ENCODE measurements at places on chromosomes 16 and 17. TPM values are rescaled to one million over a fixed set of nuclear protein-coding genes. Genes with fewer than 3 reads are reported as not detected.

ZG16B gene
- total RNA-seq = 3.8 TPM

GRCh38 chr16:83051451-83051850 is 424.7 kb downstream of the CDH13 start:
- DNase-seq = no peak

DNA sequence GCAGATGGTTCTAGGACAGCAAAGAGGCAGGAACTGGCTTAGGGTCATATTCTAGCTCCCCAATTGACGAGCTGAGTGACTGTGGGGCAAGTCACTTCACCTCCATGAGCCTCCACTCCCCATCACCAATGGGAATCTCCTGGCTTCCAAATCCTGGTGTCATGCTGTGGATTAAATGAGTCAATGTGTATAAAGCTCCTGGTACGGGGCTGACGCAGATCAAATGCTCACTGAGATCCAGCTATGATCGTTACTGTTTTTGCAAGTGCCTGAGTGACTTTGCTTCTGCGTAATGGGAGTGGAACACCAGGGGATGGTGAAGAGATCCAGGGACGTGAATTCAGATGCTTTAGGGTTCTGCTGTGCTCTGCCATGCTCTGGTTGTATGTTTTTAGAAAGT is 2.4 kb downstream of the SEC14L5 start:
- no peak for DNase-seq

ATP2A3 gene
- 234 TPM for total RNA-seq

RAPGEFL1 gene
- total RNA-seq = 17.2 TPM

CCDC144A gene
- total RNA-seq = 6.1 TPM

- DNase-seq = no peak
Measured at GRCh38 chr16:35194681-35195080, 1735.3 kb downstream of the TP53TG3F start.

DNA sequence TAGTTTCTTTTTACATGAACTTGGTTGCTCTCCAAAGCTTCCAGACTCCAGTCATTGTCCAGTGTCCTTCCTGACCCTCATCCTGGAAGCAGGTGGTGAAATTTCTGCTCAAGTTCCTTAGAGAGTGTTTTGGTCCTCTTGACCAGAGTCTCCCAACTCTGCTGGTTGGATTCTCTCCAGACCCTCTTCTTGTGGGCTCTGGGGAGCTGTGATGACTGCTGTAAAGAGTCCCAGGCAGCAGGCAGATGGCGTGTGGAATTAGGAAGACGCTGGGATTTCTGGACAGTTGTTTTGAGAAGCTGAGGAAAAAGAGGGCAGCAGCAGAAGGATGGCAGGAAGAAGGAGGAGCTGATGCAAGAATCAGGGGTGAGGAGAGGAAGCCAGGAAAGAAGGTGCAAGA is 1.6 kb upstream of the SEZ6 start:
- DNase-seq = no peak

DNA sequence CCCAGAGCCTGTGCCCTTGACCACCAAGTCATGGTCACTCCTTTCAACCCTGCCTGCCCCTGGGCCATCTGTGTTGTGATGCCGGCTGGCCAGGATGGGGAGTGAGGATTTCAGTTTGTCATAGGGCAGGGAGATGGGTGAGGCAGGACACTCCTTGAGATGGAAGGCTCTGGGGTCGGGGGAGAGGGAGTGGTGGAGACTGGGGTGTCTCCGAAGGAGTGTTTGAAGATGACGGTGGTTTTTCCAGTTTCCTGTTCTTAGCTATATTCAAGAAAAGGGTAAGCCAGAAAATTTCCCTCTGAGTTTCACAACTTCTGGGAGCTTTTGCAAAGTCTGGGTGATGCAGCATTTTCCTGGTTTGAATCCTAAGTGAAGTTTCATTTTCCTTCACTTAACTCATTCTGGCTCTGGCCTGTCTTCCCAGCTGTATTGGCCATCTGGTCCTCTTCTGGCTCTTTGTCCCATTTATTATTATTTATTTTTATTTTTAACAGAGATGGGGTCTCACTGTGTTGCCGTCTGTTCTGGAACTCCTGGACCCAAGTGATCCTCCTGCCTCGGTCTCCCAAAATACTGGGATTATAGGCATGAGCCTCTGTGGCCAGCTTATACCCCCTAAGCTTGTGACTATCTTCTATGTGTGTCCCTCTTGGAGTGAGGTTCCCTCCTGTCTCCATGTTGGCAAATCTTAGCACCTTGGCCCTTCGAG is 27.7 kb downstream of the ABCC1 start:
- no peak for DNase-seq

- no peak for DNase-seq
Measured at GRCh38 chr16:78869492-78869891, 731.0 kb downstream of the MAF start.

GRCh38 chr17:11551442-11551841 is 46.8 kb upstream of the DNAH9 start:
- DNase-seq = no peak

KRT9 gene
- not detected for total RNA-seq

DNA sequence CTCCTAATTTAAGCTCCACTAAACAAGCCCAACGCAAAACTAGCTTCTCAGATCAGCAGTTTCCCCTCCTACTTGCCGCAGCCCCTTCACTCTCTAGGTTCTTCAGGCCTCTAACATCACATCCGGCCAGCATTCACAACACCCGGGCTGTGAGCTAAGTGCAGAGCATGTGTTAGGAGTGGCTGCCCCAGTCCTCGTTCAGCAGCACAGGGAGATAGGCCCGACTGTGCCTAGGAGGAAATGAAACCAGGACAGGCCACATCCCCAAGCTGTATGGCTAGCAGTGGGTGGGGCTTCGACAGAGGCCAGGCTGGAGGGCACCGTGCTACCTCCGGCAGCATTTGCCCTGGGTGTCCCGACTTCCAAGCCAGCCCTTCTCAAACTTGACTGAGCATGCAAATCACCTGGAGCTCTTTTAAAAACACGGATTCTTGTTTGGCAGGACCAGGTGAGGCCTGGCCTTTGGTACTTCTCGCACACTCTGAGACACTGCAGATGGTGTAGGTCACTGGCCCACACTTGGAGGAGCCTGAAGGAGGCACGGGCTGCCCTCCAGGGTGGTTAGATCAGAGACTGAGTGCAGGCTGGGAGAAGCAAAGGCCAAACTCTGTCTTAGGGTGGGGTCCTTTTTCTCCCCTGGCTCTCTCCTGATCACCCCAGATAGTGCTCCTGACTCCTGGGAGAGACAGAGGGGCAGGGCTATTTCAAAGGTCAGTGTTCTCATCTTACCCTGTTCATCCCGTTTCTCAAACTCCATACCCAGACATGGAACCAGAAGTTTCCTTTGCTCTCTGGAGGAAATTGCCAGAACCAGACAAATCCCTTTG is 202.0 kb downstream of the C16orf78 start:
- no peak for DNase-seq

DNA sequence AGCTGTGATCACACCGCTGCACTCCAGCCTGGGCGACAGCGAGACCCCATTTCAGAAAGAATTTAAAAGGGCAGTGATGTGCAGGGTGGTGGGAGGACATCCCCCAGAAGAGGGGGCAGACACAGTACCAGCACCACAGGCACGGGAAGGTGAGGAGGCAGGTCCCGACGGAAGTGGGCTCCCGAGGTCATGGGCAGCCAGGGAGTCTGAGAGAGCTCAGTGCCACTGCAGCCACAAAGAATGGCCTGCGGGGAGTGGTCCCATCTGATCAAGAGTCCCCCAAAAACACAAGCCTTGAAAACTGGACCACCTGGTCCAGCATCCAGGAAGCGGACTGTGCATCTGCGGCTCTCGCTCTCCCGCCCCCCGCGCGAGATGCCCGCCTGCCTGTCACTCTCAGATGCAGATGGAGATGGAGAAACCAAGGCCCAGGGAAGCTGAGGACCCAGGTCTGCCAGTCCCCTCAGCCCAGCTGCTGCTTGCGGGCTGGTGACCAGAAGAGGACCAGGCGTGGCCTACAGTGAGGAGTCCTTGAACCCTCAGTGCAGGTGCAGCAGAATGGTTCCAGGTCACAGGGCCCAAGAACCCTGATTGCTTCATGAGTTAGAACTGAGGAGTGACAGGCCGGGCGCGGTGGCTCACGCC is 4.3 kb upstream of the CAPN15 start:
- DNase-seq = no peak

- DNase-seq = no peak
Measured at GRCh38 chr16:87334651-87335624, 17.7 kb upstream of the C16orf95 start.

PLEKHH3 gene
- total RNA-seq = 0.73 TPM

MBTD1 gene
- 10.4 TPM for total RNA-seq

CALB2 gene
- not detected for total RNA-seq

DNA sequence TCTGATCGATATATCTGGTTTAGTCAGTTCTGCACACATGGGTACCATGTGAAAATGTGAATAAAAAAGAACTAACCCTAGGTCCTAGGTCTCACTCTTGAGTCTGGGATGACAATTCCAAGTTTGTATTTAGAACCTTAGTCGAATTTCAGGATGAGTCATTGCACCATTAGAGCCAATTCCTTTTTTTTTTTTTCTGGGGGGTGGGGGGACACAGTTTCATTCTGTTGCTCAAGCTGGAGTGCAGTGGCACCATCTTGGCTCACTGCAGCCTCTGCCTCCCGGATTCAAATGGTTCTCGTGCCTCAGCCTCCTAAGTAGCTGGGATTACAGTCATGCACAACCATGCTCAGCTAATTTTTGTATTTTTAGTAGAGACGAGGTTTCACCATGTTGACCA is 41.6 kb downstream of the SPAG9 start:
- no peak for DNase-seq

MRPL10 gene
- total RNA-seq = 44.6 TPM

Measured in natural killer cell treated with Interleukin-12 subunit alpha and Interleukin-12 subunit beta and Interleukin-15 and Interleukin-18, amount 100 ng/mL, for 72 hours (primary cell).